ENCODE measurements at places on chromosomes 1 and 21.

DNA sequence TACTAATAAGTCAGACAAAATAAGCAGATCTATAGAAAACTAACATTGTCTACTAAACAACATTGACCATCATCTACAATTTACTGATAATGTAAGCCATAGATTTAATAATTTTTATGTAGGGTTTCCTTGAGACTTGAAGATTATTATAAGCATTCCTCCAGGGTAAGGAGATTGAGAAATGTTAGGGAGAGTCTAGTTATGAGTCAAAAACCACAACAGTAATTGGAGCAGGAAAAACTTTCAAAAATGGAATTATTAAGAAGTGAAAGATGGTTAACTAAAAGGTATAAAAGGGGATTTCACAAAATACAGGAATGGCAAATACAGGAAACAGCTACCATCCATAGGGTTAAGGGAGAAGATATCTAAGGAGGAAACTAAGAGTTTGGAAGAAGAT lies 12.4 kb upstream of the UHMK1 start:
- peak; percentile 33 for DNase-seq

DNA sequence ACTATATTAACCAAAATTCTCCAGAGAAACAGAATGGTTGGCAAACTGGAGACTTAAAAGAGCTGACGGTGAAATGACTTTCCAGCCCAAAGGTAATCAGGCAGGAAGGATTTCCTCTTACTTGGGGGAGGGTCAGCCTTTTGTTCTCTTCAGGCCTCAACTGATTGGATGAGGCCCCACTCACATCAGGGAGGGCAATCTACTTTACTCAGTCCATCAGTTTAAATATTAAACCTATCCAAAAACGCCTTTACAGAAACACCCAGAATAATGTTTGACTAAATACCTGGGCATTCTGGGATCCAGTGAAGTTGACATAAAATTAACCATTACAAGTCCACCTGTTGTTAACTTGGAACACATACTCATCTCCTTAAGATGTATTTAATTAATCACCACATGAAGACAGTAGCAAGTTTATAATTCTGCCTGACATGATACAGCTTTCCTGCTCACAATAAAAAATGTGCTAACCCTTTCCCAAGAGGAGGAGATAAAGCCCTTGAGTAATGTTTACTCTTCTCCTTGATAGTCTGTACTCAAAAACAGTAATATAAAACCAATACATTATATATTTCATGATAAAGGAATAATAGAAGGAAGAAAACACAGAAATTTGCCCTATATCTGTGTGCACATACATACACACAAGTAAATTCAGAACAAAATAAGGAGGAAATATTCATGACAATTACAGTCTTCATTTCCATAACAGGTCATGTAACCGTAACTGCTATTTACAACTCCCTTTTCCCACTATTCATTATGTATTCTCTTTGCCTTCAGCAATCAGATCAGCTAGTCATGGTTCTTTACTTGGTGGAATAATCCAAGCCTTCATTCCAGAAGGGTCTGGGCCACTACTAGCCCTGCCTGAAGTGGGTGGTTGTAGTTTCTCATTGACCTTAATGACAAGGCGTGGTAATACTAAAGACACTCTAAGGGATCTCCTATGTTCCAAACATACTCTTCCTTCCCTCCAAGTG lies 107.5 kb upstream of the RUNX1 start:
- DNase-seq: no peak

GRCh38 chr1:232589812-232590743 lies 39.9 kb downstream of the SIPA1L2 start:
- DNase-seq: no peak

DNA sequence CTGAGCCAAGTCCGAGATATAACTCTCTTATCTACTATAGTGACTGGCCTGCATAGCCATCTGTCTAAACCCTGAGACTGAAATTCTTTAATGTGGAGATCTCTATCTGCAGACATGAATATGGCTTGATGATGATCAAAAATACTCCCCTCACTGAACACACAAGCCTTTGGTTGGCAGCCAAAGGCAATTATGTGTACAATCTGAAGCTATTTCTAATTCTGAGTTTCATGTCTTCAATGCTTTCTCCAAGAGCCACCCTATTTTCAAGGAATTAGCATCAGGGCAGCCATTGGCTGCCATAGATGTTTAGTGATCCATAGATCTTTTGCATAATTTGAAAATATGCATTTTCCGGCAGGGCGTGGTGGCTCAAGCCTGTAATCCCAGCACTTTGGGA lies 168.2 kb downstream of the TGFB2 start:
- DNase-seq: no peak

DNA sequence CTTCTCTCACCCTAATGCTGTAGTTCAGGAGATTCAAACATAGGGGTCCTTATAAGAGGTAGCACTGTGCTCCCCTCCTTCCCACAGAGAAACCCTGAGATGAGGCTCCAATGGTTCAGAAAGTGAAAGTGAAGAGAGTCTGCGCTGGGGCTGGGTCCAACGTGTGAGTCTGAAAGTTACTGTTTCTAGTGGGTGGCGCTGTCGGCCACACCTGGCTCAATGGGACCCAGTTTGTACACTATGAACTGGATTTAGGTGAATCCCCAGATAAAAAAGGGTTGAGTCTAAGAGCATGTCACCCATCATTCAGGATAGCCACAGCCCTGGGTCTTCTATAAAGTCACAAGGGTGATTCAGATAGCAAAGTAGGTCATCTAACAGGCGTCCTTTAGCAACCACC lies 2.8 kb downstream of the SMCP start:
- DNase-seq: no peak

Data from bronchial epithelial cell (primary cell).